ENCODE measurements at places on chromosomes 13 and 19.

GRCh38 chr13:49213539-49213938 lies 6.6 kb upstream of the MLNR start:
- no peak for DNase-seq

GRCh38 chr19:294946-295686 lies 3.9 kb upstream of the PLPP2 start:
- DNase-seq = peak; percentile 72

- DNase-seq = no peak
These were observed 30.1 kb downstream of the GSX1 start for GRCh38 chr13:27822258-27822872.

- no peak for DNase-seq
These were observed 34.7 kb downstream of the PHF11 start for GRCh38 chr13:49530457-49530856.

DNA sequence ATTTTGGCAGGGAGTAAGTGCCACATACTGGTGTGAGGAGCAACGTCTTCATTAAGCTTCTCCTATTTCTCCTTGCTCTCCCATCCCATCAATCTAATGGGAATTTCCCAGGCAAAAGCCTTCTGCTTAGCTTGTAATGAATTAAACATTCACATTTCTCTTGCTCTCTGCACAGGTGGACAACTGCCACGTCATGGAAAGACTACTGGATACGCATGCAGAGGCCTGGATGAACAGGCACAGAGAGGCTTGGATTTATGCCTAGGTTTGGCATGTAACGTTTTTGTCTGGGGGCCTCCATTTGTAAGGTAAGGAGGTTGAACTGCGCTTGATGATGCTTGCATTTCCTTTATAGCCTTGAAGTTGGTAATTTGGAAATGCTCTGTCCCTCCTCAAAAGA lies 374.8 kb downstream of the KLF12 start:
- no peak for DNase-seq

- no peak for DNase-seq
These were observed 651.2 kb downstream of the SLITRK6 start for GRCh38 chr13:85148009-85148408.

GRCh38 chr13:60094385-60095088 lies 69.2 kb downstream of the DIAPH3 start:
- DNase-seq = no peak

DNA sequence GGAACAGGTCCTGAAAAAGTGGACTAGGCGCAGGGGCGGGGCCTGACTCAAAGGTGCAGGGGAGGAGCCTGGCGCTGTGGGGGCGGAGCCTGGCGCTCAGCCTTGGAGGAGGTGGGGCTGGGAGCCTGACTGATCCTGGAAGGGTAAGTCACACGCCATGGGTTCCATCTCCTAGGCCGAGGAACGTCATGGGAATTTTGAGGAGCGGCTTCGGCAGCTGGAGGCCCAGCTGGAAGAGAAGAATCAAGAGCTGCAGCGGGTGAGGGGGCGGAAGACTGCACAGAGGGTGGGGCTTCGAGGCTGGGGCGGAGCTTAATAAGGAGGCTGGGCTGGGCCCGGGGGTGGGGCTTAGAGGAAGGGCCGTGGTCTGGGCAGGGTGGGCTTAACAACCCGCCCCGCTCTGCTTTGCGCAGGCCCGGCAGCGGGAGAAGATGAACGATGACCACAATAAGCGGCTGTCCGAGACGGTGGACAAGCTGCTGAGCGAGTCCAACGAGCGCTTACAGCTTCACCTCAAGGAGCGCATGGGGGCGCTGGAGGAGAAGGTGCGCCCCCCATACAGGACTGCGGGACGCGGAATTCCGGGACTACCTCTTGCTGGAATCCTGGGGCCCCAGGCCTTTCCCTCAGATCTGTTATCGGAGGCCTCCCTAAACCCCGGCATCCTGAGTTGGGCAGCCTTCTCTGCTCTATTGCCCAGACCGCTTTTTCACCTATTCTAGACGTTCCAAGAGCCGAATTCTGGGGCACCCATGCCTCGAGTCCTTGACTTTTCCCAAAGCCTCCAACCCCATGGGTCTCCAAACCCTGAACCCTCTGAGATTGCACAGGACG lies 14.5 kb downstream of the PPFIA3 start:
- DNase-seq = peak; percentile 76

DNA sequence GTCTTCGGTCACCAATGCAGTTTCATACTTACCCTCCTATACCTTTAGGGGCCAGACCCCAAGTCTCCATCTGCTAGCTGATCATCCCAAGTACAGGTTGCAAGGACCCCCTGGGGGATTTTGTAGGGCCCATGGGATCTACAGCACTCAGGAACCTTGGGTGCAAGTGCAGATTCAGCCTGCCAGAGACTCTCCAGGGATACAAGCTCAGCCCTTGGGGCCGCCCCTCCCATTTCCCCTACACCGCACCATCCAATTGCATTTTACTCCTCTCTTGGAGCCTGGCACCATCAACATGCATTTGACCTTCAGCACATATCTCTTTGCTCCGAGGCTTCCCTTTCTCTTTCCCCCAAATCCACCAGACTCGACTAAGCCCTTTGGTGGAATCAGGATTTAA lies 154.7 kb upstream of the ZNF536 start:
- no peak for DNase-seq

DNA sequence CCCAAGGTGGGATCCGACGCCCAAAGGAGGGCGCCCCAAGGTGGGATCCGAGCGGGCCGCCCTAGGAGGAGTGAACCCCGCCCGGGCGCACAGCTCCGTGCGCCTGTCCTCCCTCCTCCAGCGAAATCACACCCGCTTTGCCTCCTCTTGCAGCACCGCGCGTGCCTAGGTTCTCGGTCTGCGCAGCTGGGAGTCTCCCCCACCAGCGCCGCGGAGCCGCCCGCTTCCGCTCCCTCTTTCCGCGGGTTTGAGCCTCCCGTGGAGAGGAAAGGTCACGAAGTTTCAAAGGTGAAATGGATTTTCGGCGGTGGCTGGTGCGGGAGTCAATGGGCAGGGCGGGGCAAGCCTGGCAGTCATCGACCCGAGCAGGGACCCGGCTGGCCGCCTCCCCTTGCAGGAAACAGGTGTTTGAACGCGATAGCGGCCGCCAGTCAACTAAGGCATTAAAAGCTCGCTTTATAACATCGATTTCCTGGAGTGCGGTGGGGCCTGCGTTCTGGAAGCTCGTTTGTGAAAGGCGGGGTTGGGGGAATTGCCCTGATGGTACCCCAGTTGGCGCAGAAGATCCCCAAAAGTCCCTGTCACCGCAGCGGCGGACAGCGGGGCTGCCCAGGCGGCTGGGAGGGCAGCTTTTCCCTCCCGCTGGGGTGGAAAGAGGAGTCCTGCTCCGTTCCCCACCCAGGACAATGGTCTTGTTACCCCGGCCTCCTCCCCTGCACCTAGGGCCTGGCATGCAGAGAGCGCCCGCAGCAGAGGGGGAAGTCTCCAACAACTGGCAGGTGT lies 9.0 kb upstream of the SOX1 start:
- DNase-seq = no peak

DNA sequence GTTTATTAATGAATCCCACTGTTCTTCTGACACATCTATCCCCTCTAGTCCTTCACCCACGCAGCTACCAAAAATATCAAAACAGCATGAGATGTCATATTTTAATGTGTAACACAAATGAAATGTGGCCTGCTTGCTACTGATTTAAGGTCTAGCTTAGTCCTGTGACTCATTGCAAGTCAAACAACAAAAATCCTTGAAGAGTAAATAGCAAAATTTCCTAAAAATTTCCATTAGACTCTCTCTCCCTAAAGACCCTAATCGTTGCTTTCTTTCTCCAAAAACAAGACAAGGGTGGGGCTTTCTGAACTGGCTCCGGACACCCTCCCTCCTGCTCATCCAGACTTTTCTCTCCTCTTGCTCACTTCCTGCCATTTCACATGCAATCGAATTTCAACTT lies 99.9 kb upstream of the IPO5 start:
- DNase-seq = no peak
